Fibroblast of skin of back (primary cell): ENCODE measurements at places on chromosomes 12 and 14.

DNA sequence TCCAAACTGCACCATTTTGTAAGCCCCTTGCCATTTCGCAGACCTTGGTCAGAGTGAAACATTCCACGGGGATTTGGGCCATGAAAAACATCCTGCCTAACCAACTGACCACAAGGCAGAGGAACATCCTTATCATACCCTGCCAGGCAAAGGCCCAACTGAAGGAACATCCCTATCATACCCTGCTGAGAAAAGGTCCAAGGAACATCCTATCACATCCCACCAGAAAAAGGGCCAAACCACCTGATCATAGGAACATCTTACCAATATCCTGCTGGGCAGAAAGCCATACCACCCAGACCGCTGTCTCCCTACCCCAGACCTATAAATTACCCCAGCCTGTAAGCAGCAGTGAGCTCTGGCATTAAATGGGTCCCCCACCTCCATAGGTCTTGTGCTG lies 19.4 kb upstream of the LRRC9 start:
- DNase-seq: no peak

DNA sequence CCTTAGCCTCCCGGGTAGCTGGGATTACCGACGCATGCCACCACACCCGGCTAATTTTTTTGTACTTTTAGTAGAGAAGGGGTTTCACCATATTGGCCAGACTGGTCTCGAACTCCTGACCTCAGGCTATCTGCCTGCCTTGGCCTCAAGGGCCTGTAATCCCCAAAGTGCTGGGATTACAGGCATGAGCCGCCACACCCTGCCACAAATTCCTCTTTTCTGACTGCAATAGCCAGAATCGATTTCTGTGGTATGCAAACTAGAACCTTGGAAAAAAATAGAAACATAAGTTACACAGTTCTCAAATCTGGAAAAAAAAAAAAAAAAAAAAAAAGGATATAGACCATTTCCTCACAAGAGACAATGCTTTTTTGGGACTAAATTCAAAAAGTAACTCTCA lies 184.6 kb upstream of the EGLN3 start:
- DNase-seq: no peak

DNA sequence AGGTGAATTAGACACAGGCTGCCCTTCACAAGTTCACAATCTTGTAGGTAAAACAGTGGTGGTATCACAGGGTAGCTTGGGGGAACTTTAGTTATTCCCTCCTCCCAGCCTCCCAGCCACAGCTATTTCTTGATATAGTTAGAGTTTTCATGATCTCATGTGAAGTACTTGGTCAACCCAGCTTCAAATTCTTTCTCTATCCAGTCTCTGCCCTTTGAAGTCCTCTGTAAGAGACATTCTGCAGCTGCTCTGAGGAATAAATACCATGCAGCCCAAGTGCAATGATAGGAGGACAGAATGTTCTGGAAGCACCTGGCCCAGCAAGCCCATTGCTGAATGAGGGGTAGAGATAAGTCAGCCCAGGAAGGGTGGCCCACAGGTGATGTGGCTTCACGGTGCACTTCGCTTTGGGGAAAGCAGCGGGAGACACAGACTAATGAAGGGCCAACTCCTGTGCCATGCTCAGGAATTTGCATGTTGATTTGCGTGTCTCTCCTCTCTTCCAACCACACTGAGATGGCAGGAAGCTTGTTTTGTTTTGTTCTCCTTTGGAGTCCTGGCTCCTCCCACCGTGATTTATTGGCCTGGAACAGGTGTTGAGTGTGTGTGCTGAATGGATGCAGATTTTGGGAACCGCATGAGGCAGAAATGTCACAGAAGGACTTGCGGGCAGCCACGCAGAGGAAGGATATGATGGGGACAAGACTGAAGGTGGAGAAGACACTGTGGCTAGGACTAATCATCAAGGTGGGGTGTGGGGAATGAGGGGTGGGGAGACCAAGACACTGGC lies 8.0 kb upstream of the TXNRD1 start:
- DNase-seq: no peak

DNA sequence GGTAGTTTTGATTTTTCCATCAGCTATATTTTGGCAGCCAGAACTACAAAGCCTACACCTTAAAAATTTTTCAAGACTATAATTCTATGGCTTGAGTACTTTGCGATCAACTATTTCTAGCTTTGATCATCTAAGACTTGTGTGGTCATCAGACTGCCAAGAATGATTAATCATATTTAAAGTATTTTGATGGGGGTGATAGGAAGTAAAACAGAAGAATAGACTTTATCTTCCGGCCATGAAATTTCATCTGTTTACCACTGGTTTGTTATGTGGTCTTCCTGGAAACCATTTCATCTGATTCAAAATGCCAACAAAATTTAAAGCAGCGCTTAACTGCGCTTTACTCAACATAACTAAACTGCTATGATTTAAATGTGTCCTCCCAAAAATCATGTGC lies 706.8 kb downstream of the TRHDE start:
- DNase-seq: no peak

- no peak for DNase-seq
Observed at GRCh38 chr12:122001466-122002209, 20.0 kb upstream of the BCL7A start.

- peak; percentile 86 for DNase-seq
Observed at GRCh38 chr14:20609215-20610001, 18.2 kb upstream of the RNASE12 start.

GRCh38 chr12:29317556-29318363 lies 63.2 kb downstream of the ERGIC2 start:
- DNase-seq: peak; percentile 81

DNA sequence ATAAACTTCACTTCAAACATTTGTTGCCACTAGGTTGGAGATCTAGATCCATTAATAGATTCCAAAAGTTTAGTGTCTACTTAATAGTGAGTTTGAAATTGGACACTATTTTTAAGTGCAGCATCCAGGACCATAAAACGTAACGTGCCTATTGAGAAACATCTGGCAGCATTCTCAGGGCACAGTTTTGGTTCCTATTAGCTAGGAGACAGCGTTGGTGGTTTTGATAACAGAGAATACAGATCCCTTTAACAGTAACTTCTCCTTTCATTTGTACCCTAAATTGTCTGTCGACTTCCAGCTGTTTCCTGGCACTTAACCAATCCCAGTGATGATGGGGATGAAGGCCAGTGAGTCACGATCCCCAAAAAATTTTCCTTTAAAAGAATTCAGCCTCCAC lies 25.8 kb downstream of the KCNK10 start:
- no peak for DNase-seq

- no peak for DNase-seq
Observed at GRCh38 chr12:30296486-30296885, 399.2 kb downstream of the IPO8 start.

DNA sequence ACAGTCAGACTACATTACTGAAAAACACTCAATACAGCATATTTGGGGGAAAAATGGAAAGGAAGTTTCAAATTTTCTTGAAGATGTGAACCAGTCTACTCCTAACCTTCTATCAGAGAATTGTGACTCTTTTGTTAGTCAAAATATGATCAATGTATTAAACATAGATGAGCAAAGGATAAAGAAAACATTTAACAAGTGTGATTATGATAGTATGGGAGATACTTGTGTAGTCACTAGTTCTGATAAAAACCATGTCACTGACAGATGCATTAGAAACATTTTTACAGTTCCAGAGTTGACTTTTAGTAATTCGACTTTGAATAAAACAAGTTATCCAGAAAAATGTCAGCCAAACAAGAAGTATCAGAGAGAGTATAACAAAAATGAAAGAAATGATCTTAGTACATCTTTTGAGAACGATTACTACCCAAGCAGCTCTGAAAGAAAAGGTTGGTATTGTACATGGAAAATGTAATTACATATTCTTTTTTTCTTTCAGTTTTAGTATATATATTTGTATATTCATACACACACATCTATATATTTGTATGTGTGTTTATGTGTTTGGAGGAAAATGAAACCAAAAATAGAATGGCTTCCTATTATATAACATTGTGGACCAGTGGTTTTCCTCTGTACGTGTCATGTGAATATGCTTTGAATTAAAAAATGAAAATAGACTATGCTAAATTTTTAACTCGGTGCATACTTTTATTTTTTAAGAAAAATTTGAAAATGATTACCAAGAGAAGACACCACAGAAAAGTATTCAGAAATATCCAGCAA lies 63.3 kb upstream of the ABCD2 start:
- DNase-seq: no peak

GRCh38 chr14:79585845-79586244 lies 625.5 kb downstream of the DIO2 start:
- peak; percentile 85 for DNase-seq

GRCh38 chr14:55341781-55342180 lies 69.8 kb downstream of the ATG14 start:
- DNase-seq: no peak

DNA sequence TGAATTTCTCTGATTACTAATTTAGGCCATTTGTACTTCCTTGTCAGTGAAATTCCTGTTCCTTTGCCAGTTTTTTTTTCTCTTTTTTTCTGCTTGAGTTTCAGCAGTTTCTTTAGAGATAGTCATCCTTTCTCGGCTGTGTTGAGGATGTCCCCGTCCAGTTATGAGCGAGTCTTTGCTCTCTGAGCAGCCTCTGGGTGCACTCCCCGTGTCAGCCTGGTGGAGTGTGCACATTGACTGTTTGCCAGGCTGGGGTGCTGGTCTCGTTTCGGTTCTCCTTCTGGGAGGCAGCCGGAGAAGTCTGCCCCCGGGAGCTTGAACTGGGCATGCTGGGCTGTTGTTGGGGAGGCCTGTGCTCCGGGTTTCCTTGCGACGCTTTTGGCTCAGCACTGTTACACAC lies 3.0 kb downstream of the PACS2 start:
- peak; percentile 46 for DNase-seq
